SK-MEL-5 (cell line): ENCODE measurements at places on chromosomes 4 and X.
A peak's percentile ranks its signal among the peaks of the same experiment; 100 is the strongest.

- no peak for DNase-seq
Observed at GRCh38 chrX:51776851-51777250, 33.6 kb downstream of the GSPT2 start.

GRCh38 chrX:111006116-111006515 is 89.9 kb upstream of the PAK3 start:
- no peak for DNase-seq

DNA sequence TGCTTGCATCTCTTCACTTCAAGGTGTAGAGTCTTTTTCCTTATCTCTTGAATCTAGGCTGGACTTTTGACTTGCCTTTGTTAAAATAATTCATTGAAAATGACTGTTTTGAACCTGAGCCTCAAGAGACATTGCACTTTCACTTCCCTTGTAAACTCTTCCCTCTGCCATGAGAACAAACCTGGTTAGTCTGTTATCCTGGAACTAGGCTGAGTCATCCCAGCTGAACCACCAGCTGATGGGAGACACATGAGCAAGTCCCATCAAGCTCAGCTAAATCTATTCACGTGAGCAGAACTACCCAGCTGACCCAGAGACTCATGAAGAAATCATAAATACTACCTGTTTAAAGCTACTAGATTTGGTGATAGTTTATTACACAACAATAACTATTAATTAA is 202.3 kb upstream of the CENPE start:
- peak; percentile 4 for DNase-seq

GRCh38 chr4:72375073-72375736 is 193.8 kb downstream of the ADAMTS3 start:
- DNase-seq: no peak

- DNase-seq: no peak
Observed at GRCh38 chr4:87819281-87819919, 13.4 kb upstream of the MEPE start.

- DNase-seq: no peak
Observed at GRCh38 chr4:125689805-125690204, 375.1 kb downstream of the FAT4 start.

DNA sequence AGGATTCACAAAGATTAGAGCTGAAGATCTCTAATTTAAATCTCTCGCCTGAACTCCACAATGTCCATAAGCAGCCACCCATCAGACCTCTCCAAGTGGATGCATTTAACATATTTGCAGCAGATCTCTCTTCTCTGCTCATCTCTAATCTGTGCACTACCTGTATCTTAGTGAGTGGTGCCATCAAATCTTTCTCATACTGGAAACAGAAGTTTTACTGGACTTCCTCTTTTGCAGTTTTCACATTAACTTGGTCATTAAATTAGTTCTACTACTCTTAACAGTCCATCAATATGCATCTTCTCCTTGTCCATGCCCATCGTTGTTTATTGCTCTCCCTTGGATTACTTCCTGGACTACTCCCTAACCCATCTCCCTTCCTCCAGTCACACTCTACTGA is 488.5 kb downstream of the IL15 start:
- no peak for DNase-seq

- DNase-seq: no peak
Observed at GRCh38 chr4:185734214-185734613, 77.8 kb downstream of the SORBS2 start.

DNA sequence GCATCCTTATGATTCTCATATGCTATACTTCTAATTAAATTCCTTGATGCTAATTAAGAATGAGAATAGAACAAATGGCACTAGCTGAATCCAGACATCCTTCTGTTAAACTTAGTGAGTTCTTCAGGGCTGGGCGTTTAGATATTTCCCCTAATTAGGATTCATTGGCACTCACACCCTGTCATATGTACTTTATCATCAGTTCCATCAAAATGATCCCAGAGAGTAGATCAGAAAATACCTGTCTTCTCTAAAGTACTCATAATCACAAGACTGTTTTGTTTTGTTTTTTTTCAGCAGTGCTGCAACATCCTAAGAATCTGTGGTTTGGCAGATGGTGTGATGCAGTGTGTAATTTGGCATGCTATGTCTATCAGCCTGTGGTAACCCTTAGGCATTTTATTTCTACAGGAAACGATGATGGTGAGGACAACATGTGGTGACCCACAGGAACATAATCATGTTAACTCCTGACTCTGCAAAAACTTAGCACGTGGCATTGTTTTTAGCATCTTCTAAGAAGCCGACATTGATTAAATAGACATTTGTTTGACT is 2528.4 kb downstream of the ARAP2 start:
- peak; percentile 25 for DNase-seq

GRCh38 chr4:168784786-168785461 is 225.1 kb downstream of the CBR4 start:
- peak; percentile 75 for DNase-seq

GRCh38 chr4:101464596-101464995 is 117.3 kb upstream of the PPP3CA start:
- DNase-seq: no peak

DNA sequence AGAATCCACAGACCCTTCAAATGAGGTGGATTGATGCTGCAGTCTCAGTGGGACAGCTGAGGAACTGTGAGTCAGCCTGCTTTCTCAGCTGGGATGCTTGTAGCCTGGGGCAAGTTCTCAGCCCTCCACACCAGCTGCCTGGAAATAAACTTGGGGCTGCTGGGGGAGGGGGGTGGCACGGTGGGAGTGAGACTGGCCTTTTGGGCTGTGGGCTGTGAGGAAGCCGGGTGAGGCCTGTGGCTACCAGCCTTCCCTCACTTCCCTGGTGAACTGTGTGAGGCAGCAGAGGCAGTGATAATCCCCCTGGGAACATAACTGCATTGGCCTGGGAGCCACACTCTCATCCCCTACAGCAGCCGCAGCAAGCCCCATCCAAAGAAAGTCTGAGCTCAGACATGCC is 114.5 kb upstream of the GUCY1A1 start:
- DNase-seq: no peak

- no peak for DNase-seq
Observed at GRCh38 chr4:143699331-143700045, 987 bp downstream of the FREM3 start.

DNA sequence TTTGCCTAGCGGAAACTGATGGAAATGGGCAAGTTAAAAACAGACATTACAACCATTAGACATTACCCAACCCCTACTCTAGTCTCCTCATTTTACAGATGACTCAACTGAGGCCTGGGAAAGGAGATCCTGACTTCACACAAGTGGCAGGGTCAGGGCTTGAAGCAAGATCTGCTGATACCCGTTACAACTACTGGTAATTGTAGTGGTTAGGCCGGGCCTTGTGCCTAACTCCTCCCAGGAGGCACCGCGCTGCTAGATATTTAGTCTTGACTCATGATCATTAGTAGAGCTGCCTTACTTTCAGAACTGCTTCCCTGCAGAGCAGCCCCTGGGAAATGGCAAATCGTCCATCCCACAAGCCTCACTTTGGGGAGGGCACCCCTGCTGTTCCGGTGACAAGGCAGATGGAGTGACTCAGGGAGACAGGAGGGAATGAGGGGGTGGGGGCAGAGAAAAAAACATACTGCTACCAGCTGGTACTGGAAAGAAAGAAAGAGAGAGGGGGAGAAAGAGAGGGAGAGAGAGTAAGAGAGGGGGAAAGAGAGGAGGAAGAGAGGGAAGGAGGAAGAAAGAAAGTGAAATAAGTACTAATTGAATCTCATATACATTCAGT is 12.2 kb downstream of the ARHGEF6 start:
- no peak for DNase-seq

GRCh38 chrX:139832718-139833309 is 100.0 kb downstream of the ATP11C start:
- DNase-seq: no peak

GRCh38 chr4:141680060-141680459 is 43.7 kb downstream of the IL15 start:
- no peak for DNase-seq

DNA sequence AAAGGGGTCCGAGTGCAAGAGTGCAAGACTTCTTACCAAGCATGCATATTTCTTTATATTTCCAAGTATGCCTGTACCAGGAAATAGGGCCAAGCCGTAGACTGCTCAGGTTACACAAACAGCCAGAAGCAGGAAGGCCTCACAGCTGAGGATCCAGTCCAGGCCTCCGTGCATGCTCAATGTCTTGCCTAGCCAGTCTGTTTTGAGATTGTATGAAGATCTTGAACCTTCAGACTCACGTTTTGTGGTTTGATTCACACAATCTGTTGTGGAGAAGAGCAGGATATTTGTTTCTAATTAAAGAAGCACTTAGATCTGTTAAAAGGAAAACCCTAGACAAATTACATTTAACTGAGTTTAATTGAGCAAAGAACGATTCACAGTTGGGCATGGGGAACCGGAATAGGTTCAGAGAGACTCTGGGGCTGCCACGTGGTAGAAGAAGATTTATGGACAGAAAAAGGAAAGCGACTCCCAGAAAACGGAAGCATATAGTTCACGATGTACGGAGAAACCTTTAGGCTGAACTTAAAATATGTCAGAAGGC is 1.2 kb downstream of the MGST2 start:
- no peak for DNase-seq

DNA sequence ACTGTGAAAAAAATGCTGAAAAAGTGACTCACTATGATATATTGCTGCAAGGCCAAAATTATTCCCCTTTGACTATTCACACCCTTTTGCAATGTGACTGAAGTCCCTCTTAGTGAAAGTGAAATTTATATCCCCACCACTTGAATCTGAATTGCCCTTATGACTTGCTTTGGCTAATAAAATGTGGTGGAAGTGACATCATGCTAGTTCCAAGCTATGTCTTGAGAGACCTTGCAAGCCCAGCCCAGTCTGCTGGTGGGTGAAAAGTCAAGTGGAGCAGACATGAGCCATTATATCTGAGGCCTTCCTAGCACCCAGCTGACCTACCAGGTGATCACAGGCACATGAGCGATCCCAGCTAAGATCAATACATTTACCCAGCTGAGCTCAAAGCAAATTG is 94.7 kb downstream of the LINC00632 start:
- no peak for DNase-seq

DNA sequence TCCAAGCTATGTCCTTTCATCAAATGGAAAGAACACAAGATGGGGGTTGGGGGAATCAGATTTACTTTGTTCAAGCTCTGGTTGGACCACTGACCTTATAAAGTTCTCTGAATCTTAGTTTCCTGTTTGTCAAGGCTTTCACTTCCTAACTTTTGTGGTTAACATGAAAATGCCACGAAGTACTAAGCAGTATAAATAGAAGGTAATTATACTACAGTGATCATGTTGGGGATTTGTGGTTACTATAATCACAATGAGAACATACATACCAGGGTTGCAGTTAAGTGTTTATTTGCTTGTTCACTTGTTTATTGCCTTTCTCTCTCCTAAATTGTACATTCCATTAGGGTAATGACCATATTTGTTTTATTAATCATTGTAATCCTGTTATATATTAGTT is 53.2 kb downstream of the SPRY1 start:
- peak; percentile 92 for DNase-seq

DNA sequence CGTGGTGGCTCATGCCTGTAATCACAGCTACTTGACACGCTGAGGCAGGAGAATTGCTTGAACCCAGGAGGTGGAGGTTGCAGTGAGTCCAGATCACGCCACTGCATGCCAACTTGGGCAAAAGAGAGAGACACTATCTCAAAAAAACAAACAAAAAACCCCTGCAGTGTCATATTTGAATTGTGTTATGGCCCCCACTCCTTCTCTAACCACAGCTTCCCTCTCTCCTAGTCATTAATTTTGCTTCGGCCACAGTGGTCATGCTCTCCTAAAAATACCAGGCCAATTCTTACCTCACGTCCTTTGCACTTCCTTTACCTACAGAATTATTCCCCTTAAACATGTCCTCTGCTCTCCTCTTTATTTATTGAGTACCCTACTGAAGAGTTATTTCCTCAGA is 206.1 kb downstream of the PPP3CA start:
- DNase-seq: no peak

DNA sequence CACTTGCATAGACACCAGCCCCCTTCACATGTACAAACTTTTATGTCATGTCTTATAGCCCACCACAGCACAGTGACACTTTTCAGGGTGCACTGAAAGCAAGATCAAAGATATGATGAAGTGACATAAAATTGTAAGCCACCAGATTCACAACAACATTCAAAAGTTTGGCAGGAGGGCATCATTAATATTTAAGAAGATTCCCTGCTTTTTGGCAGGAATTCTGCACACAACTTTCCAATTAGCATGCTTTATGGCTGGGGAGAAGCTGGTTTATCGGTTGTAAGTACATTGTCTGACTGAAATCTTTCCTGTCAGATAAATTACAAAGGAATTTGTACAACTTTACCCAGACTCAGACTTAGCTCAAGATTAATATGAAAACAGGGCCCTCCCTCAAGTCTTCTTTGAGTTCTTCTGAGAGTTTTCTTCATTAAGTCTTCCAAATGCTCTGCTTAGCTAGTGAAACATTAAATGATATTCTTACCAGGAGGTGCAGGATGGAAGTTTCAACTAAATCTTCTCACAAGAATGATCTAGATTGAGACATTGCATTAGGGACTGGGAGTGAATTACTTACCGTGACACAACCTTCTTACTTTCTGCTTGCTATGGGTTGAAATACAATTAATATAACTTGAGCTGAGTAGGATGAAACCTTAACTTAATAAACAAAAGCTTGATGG is 523.8 kb downstream of the PPARGC1A start:
- DNase-seq: no peak

DNA sequence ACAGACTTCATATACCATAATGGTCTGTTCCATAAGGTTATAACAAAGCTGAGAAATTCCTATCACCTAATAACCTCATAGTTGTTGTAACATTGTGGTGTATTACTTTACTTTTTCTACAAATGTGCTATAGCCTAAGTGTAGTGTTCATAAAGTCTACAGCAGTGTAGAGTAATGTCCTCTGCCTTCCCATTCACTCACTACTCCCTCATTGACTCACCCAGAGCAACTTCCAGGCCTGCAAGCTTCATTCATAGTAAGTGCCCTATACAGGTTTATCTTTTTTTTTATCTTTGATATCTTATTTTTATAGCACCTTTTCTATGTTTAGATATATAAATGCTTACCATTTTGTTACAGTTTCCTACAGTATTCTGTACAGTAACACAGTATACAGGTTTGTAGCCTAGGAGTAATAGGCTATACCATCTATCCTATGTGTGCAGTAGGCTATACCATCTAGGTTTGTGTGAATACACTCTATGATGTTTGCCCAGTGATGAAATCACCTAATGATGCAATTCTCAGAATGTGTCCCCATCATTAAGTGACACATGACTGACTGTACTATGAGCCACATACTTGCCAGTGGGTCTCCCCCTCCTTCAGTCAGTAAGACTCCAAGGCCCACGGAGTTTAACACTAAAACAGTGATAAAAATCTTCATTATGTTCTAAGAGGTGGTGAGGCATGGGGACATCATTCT is 299.9 kb downstream of the UNC5C start:
- no peak for DNase-seq

GRCh38 chr4:148926276-148927260 is 484.4 kb upstream of the NR3C2 start:
- DNase-seq: no peak

- DNase-seq: no peak
Observed at GRCh38 chr4:663046-663437, 11.0 kb downstream of the ATP5ME start.

DNA sequence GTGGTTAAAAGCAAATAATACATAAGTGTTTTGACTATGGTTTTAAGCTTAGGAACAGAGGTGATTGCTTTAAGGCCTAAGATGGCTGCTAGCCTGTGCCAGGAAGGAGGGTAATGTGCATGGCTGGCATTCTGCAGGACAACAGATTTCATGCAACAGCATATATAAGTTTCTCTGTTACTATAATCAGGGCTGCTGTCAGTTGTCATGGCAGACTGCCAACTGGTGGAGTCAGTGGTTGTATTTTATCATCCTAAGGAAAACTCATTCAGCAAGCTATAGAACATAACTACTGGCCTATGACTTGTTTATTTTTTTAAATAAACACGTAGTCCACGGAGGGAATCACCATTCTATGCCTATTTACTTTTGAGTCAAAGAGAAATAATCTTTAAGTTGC is 77.7 kb upstream of the DCAF8L1 start:
- peak; percentile 1 for DNase-seq
